ENCODE measurements at places on chromosomes 13 and 19. TPM values are rescaled to one million over a fixed set of nuclear protein-coding genes. Genes with fewer than 3 reads are reported as not detected.

LGALS7B gene
- not detected for total RNA-seq

ZNF154 gene
- 20.0 TPM for total RNA-seq

DACT3 gene
- total RNA-seq: not detected

MBD3L2 gene
- not detected for total RNA-seq

R3HDM4 gene
- total RNA-seq: 233 TPM

C1QTNF9B gene
- not detected for total RNA-seq

TMPRSS9 gene
- total RNA-seq: not detected

ICAM5 gene
- total RNA-seq: 0.25 TPM

DNA sequence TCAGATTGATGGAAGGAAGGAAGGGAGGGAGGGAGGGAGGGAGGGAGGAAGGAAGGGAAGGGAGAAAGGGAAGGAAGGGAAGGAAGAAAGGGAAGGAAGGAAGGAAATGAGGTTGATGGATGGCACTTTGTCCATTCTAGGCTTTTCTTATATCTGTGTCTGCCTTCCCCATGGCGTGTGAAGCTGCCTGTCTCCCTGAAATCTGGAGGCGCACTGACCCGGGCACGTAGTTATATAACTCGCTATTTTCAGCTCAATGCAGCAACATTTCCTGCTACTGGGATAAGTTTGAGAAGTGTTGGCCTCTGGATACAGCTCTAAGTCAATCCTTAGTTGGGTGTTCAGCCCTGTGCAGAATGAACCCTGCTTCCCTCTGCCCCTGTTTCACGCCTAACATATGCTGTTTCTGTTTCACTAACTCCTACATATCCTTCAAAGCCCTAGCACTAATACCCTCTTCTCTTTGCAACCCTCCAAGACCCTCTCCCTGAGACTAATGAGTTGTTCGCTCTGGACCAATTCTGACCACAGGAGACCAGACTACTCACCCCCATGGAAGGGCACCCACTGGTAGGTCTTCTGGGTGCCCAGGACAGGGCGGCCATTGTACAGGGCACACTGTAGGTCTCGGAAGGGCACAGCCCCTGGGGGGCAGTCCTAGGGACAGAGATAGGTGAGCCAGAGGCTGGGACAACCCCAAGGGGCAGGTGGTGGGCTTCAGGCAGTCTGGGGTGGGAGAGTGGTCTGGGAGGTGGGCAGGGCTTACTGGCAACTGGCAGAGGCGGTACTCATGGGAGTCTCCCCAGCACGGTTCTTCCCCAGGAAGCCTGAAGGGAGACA is 3.0 kb downstream of the ADAMTSL5 start:
- peak overlapping the region; percentile 36 for H3K4me3 ChIP-seq
- H3K27me3 ChIP-seq: no peaks in the 10 kb centered on the region
- H3K4me1 ChIP-seq: peaks cover 8% of the 10 kb centered on the region
- H3K27ac ChIP-seq: peak overlapping the region; percentile 34
- DNase-seq: no peak
- H3K36me3 ChIP-seq: peaks cover 4% of the 10 kb centered on the region

DNA sequence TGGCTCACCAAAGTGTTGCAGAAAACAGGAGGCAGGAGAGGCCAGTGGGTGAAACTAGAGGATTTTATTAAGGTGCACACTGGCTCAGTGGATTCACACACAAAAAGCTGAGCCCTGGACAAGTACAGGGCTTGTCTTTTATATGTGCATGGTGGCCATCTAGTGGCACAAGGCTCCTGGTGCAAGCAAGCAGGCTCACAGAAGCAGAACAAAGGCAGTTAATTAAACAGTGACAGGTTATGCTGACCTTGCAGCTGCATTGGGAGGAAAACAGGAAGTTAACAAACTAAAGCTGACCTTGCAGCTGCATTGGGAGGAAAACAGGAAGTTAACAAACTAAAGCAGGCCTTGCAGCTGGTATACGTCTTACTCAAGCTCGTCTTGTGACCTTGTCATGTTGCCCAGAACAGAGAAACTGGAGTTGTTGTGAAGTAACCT is 65.3 kb upstream of the ZNF681 start:
- H3K36me3 ChIP-seq: no peaks in the 10 kb centered on the region
- H3K4me1 ChIP-seq: no peaks in the 10 kb centered on the region
- no peak for DNase-seq
- H3K27ac ChIP-seq: no peak overlapping the region
- no peaks in the 10 kb centered on the region for H3K27me3 ChIP-seq

DNA sequence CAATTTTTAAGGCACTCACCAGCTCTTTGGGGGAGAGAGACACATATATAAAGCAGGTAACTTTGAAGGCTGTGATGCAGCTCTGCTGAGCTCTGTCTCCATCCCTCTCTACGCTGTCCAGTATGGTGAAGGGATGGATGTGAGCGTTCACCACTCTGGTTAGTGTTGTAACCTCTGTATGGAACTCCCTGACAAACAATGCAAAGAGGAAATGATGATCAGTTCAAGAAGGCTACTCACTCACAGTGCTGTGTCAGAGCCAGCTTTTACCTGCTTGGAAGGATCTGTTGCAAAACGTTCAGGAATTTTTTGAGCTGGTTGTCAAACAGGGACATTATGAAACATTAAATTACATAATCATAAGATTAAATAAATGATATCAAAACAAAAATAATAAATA is 90.8 kb upstream of the SLC10A2 start:
- no peaks in the 10 kb centered on the region for H3K36me3 ChIP-seq
- no peak overlapping the region for H3K4me3 ChIP-seq
- H3K4me1 ChIP-seq: no peaks in the 10 kb centered on the region

- no peak overlapping the region for H3K27ac ChIP-seq
- no peak overlapping the region for H3K4me3 ChIP-seq
- H3K27me3 ChIP-seq: no peaks in the 10 kb centered on the region
- peaks cover 17% of the 10 kb centered on the region for H3K4me1 ChIP-seq
Measured at GRCh38 chr19:14052470-14052869, 9.4 kb downstream of the PALM3 start.

DNA sequence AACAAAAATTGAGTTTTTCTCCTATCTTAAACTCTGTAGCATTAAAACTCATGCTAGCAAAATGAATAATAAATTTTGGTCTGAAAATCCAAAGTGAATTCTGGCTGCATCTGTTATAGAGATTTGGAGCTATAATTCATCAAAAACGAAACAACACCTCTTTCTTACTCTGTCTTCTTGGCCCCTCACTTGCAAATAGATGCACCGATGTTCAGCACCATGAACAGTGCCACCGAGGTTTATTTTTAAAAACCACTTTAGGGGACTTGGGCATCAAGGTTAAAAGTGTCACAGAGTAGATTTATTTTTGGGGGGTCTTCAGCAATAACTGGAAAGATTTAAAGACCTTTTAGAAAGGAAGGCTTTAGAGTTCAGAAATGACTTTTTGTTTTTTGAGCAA is 26.1 kb upstream of the EID2 start:
- no peak for DNase-seq
- no peaks in the 10 kb centered on the region for H3K4me1 ChIP-seq
- peaks cover 19% of the 10 kb centered on the region for H3K27me3 ChIP-seq
- no peak overlapping the region for H3K27ac ChIP-seq
- no peak overlapping the region for H3K4me3 ChIP-seq

DNA sequence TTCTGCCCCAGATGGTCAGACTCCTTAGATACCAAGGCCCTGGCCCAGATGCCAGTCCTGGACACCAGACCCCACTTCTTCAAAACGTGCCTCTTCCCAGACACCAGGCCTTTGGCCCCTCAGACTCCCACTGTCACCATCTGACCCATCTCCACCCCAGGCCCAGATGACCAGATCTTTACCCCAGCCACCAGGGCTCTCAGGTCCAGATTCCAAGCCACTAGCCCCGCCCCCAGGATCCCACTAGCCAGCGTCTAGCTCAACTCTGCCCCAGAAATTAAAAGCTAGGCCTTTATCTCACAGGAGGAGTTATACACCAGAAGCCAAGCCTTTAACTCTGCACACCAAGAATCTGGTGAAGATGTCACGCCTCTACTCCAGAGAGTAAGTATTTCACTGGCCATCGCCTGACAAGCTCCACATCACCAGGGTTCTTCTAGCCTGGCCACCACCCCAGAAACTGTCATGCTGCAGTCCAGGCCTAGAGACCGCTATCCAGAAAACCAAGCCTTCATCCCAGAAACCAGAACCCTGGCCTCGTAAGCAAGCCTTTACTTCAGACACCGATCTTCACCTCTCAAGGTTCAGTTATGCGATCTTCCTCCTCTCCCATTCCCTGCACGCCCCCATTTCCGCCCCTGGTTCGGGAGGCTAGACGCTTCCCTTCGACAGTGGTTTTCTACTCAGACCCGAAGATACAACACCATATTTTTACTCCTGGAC is 595 bp downstream of the XAB2 start:
- peak overlapping the region; percentile 100 for H3K4me3 ChIP-seq
- H3K36me3 ChIP-seq: peaks cover 5% of the 10 kb centered on the region
- DNase-seq: no peak
- no peaks in the 10 kb centered on the region for H3K27me3 ChIP-seq
- peaks cover 39% of the 10 kb centered on the region for H3K4me1 ChIP-seq

DNA sequence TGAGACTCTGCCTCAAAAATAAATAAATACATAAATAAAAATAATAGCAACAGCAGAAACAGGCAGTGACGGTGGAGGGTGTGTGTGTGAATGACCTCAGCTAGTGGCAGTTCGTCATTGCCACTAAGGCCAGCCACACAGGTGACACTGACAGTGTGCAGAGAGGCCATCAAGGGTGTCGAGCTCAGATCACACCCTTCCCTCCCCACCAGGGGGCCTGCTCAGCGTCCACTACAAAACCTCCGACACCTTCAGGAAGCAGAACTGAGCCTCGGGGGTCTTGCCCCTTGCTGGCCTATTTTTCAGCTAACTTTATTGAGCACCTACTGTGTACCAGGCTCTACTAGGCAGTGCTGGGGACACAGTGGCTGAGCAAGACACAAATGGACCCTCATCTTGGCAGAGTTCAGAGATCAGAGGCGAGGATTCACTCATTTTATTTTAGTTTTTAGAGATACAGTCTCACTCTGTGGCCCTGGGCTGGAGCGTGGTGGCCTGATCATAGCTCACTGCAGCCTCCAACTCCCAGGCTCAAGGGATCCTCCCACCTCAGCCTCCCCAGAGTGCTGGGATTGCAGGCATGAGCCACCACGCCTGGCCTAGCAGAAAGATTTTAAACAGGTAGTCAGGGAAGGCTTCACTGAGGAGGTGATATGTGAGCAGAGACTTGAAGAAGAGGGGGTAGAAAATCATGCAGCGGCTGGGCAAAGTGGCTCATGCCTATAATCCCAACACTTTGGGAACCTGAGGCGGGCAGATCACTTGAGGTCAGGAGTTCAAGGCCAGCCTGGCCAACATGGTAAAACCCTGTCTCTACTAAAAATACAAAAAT is 30.3 kb upstream of the SEMA6B start:
- H3K27ac ChIP-seq: no peak overlapping the region
- no peaks in the 10 kb centered on the region for H3K4me1 ChIP-seq
- H3K27me3 ChIP-seq: peaks cover 51% of the 10 kb centered on the region
- H3K36me3 ChIP-seq: peaks cover 4% of the 10 kb centered on the region

DNA sequence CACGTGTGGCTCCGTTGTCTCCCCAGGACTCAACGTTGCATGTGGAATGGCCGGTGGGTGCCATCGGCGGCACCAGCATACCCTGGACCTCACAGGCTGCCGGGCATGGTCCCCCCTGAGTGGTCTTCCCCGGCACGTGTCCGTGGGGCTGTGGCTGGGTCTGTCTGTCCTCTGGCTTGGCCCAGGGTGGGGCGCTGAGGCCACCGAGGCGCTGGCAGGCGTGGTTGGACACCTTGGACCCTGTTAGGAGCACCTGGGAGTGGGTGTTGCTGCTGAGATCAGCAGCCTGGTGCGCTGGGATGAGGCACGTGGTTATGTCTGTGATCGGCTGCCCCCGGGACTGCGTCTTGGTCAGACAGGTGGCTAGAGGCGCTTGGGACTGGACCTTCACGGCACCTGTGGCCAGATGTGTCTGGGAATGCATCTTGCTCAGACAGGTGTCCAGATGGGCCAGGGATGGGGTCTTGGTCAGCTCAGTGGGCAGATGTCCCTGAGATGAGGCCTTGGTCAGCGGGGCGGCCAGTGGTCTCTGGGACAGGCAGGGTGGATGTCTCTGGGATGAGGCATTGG is 9.2 kb downstream of the IQCN start:
- H3K4me3 ChIP-seq: no peak overlapping the region
- peaks cover 12% of the 10 kb centered on the region for H3K4me1 ChIP-seq
- H3K36me3 ChIP-seq: peaks cover 4% of the 10 kb centered on the region
- peak overlapping the region; percentile 57 for H3K27ac ChIP-seq

GRCh38 chr19:35076657-35077056 is 35.1 kb downstream of the HPN start:
- no peak overlapping the region for H3K27ac ChIP-seq
- peaks cover 7% of the 10 kb centered on the region for H3K4me1 ChIP-seq
- H3K36me3 ChIP-seq: peaks cover 7% of the 10 kb centered on the region
- H3K4me3 ChIP-seq: no peak overlapping the region

DNA sequence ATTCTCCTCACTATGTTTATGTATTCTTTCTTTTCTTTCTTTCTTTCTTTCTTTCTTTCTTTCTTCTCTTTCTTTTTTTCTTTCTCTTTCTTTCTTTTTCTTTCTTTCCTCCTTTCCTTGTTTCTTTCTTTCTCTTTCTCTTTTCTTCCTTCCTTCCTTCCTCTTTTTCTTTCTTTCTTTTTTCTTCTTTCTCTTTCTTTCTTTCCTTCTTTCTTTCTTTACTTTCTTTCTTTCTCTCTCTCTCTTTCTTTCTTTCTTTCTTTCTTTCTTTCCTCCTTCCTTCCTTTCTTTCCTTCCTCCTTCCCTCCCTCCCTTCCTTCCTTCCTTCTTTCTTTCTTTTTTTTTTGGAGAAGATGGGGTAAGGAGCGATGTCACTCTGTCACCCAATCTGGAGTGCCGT is 1405.5 kb downstream of the SLITRK5 start:
- no peak overlapping the region for H3K27ac ChIP-seq
- no peaks in the 10 kb centered on the region for H3K36me3 ChIP-seq
- H3K4me1 ChIP-seq: no peaks in the 10 kb centered on the region

GRCh38 chr19:5436106-5436947 is 18.9 kb upstream of the ZNRF4 start:
- H3K4me3 ChIP-seq: no peak overlapping the region
- no peak for DNase-seq
- no peak overlapping the region for H3K27ac ChIP-seq
- peaks cover 3% of the 10 kb centered on the region for H3K36me3 ChIP-seq

- peaks cover 45% of the 10 kb centered on the region for H3K4me1 ChIP-seq
- peak overlapping the region; percentile 49 for H3K27ac ChIP-seq
- no peak for DNase-seq
- peak overlapping the region; percentile 28 for H3K4me3 ChIP-seq
- H3K36me3 ChIP-seq: no peaks in the 10 kb centered on the region
Measured at GRCh38 chr19:49923055-49924003, 5.7 kb upstream of the ATF5 start.

GRCh38 chr13:79779761-79780160 is 298.8 kb downstream of the NDFIP2 start:
- H3K4me3 ChIP-seq: no peak overlapping the region
- no peak for DNase-seq
- no peaks in the 10 kb centered on the region for H3K36me3 ChIP-seq

Measured in T-helper 17 cell (primary cell).